NCI-H345 (cell line): ENCODE measurements at places on chromosomes 4 and X.

DNA sequence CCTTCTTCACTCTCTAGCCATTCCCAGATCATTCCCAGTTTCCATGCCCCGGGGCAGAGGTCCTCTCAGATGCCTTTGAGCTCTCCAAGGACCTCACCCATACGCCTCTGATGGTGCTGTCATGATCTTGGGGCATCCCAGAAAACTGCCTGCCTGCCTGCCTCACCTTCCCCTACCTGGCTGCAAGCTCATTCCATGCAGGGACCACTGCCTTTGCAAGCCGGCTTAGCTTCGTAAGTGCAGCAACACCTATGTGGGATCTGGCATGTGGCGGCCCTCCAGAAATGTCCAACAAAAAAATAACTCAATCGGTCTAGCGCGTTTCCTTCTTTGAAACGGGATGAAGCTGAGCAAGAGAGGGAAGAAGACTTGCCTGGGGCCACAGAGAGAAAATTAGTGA is 53.0 kb downstream of the C4orf50 start:
- DNase-seq: no peak

- peak; percentile 4 for DNase-seq
Measured at GRCh38 chr4:95798003-95798402, 41.9 kb upstream of the PDHA2 start.

GRCh38 chr4:10898072-10898471 is 213.5 kb upstream of the CLNK start:
- DNase-seq: no peak

DNA sequence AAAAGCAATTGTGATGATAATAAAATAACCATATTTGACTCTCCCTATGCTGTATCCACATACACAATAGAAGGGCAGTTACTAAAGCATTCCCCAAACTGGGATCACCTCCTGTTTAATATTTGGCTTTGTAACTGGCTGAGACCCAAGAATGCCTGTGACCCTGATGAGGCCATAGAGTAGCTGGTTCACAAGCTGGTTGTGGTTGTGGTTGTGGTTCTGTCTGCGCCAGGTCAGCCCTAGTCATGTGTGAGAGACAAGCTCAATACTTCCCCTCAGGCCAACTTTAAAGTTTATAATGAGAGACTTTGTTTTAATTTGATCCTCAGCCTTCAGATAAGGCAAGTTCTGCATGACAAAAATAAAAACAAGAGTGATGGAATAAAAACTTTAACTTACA is 209.9 kb downstream of the PARM1 start:
- DNase-seq: no peak

DNA sequence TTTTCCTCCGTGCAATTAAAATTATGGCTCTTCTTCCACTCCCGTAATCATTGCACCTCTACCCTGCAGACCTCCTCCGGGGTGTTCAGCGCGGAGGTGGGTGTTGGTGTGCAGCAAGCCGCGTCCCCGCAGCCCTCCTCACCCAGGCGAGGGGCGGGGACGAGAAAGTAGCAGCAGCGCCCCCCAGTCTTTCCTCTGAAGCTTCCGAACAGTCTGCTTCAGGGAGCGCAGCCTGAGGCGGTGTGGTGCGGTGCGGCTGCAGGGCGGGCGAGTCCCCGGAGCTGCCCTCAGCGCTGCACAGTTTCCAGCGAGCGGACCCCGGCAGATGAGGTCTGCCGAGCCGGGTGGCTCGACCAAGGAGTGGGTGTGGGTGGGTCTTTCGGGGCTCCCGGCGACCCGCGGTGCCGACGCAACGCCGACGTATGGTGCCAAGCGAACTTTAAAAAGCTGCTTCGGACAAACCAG is at the start of gene FRAS1:
Gene FRAS1, plus strand, starts transcription at position 189 of the 465 bp plus-strand sequence. CDS start 687 bp downstream, outside the sequence.
- DNase-seq: peak; percentile 72

DNA sequence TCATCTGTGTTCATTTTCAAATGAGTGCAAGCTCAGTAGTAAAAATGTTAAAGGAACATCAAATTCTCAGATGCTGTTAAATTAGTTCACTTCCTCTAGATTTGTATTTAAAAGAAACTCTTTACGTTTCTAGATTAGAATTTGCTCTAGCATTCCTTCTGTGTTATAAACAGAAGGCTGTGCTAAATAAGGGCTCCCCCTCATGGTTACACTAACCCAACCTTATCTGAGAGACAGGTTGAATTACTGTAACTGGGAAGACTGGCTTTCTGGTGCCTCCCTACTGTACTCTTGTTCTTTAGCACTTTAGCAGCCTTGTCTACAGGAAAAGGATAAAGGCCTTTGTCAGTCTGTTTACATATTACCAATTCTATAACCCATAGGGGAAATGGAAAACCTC is 56.8 kb downstream of the RXFP1 start:
- DNase-seq: no peak

GRCh38 chrX:37666516-37666915 is 19.1 kb upstream of the XK start:
- DNase-seq: no peak

DNA sequence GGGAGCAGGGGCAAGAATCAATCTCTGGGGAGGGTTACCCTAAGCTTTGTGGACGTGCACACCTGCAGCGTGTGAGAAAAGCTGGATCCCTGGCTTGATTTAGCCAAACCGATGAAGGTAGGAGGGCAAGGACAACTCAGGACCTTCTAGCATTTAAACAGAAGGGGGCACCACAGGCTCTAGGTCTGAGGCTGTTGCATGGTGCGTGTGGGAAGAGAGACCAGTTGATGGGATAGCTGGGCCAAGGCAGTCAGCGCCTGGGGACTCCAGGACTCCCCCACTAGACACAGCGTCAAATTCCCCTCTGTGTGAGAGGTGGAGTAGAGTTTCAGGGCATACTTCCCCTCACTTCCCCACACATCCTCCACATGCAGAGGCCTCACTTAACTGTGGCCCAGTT is 4.3 kb downstream of the GABRQ start:
- DNase-seq: no peak

DNA sequence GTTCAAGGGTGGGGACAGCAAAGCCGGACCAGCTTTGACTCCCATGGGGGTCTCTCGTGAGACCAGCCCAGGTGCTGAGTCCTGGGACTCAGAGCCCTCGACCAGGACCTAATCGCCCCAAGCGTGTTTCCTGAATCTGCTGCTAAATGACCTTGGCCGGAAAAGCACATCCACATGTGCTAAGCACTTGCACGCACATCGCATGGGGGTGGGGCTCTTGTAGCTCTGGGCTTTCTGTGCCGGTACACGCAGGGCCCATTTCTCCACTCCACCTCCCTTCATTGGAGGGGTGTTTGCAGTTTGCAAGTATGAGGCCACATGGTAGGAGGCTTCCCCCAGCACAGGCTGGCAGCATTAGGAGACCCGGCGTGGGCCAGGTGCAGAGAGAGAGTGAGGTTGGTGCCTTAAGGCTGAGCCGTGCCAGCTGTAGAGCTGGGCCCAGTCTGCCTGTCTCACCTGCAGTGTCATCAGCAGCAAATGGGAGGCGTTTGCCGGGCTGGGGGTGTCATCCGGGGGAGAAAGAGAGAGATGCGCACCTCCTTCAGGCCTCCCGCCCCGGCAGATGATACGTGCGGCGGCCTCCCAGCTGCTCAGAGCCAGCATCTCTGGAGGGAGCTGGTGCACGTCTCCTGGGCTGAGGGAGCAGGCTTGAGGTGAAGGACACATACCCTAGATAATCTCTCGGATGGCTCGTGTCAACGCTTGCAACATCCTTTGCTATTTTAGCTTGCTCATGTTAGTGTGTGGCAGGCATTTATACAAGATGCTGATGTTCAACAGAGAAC is 45.2 kb upstream of the CLCN4 start:
- no peak for DNase-seq

DNA sequence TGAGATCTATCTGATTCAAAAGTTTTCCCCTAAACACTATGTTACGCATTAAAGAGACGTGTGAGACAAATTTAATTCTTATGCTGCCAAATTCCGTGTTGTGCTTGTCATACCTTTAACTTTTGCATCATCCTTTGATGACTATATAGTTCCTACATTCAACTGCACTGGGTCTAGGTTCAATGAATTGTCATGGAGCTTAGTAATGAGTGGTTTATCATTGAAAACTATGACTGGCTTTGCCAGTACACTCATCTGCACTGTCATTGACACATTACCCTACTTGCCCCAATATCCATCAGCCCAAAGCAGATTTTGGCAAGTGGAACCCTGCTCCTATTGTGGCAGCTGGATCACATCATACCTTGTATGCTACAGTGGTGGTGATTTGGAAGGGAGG is 882.9 kb upstream of the SLIT2 start:
- DNase-seq: no peak
